ENCODE measurements at places on chromosomes 3 and 15.

DNA sequence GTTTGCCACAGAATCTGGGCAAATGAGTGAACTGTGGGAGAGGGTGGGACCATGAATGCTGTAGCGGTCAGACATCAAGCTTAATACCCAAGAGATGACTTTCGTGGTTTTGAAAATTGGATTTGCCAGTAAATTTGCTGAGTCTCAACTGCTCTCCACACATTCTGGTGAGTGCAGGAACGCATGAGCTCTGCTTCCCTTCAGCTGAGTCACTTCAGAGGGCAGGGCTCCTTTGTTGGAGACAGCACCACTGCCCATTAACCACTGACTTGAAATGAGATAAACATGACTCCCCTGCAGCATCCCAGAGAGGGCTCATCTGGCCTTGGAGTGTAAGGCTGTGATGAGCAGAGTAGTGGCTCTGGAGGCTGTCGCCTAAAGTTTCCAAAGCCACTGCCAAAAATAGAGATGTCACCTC is 22.6 kb downstream of the RARRES1 start:
- H3K27ac ChIP-seq: no peak overlapping the region
- peaks cover 48% of the 10 kb centered on the region for H3K36me3 ChIP-seq
- DNase-seq: no peak
- no peak overlapping the region for H3K4me3 ChIP-seq

DNA sequence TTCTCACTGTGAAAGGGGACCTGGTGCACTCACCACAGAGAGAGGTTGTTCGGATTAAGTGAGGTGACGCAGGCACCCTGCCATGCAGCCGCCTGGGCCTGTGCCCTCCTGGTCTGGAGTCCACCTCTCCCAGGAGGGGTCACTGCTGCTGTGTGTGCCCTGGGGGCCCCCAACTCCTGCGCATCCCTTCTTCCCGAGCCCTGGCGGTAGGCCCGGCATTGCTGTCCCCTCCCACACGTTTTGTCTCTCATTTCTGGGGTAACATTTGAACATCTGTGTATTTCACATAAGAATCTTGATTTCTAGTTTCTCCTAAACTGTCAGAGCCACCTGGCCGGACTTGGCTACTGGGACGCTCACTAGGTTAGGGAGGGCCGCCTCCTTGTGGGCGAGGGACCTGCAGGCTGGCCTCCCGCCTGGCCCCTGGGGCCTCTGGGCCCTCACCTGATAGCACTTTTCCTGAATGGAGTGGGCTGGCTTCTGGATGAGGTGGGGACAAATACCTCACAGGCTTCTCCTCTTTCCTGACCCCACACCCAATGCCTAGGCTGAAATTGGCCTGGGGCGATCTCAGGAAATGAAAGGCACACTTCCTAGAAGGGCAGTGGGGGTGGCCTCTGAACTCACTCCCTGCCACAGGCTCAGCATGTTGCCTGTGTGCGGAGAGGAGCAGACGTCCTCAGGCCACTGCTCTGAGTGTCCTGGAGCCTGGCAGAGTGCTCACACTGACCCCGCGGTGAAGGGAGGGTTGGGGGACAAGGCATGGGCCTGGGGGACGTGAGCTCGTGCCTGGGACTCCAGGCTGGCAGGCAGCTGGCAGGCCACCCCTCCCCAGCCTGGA is 104.2 kb upstream of the PRR23E start:
- no peak overlapping the region for H3K27ac ChIP-seq
- H3K4me1 ChIP-seq: no peaks in the 10 kb centered on the region
- H3K36me3 ChIP-seq: no peaks in the 10 kb centered on the region
- no peaks in the 10 kb centered on the region for H3K27me3 ChIP-seq
- H3K4me3 ChIP-seq: no peak overlapping the region

GRCh38 chr15:64452988-64453688 is 7.2 kb upstream of the ZNF609 start:
- DNase-seq: no peak
- H3K4me1 ChIP-seq: peaks cover 35% of the 10 kb centered on the region
- peaks cover 25% of the 10 kb centered on the region for H3K36me3 ChIP-seq
- H3K4me3 ChIP-seq: no peak overlapping the region
- no peak overlapping the region for H3K27ac ChIP-seq
- no peaks in the 10 kb centered on the region for H3K27me3 ChIP-seq

- no peaks in the 10 kb centered on the region for H3K36me3 ChIP-seq
- no peak overlapping the region for H3K27ac ChIP-seq
- no peak for DNase-seq
Measured at GRCh38 chr3:64133272-64133671, 92.0 kb downstream of the PRICKLE2 start.

GRCh38 chr3:124263168-124263567 is 271.2 kb upstream of the ROPN1 start:
- DNase-seq: no peak
- no peaks in the 10 kb centered on the region for H3K27me3 ChIP-seq
- H3K4me3 ChIP-seq: no peak overlapping the region

- no peaks in the 10 kb centered on the region for H3K36me3 ChIP-seq
- H3K4me3 ChIP-seq: no peak overlapping the region
- DNase-seq: no peak
- H3K27ac ChIP-seq: no peak overlapping the region
Measured at GRCh38 chr15:63985221-63986184, 60.8 kb downstream of the DAPK2 start.

GRCh38 chr3:105806359-105806758 is 62.5 kb downstream of the CBLB start:
- H3K4me3 ChIP-seq: no peak overlapping the region
- no peak for DNase-seq
- no peaks in the 10 kb centered on the region for H3K27me3 ChIP-seq
- peaks cover 55% of the 10 kb centered on the region for H3K36me3 ChIP-seq
- H3K4me1 ChIP-seq: peaks cover 66% of the 10 kb centered on the region
- peak overlapping the region; percentile 68 for H3K27ac ChIP-seq

Data from activated T-helper 2 cell treated with anti-CD3 and anti-CD28 coated beads, Interferon-gamma antibody, Interleukin-2, Interleukin-4, amounts not matched to agents 10 μg/mL and 5 μg/mL and 100 μg/mL, durations not matched to agents 14 hours and 24 hours and 36 hours (primary cell).